ENCODE measurements at places on chromosomes 4 and X.

GRCh38 chr4:6165766-6166165 is 34.6 kb downstream of the JAKMIP1 start:
- no peak for DNase-seq

DNA sequence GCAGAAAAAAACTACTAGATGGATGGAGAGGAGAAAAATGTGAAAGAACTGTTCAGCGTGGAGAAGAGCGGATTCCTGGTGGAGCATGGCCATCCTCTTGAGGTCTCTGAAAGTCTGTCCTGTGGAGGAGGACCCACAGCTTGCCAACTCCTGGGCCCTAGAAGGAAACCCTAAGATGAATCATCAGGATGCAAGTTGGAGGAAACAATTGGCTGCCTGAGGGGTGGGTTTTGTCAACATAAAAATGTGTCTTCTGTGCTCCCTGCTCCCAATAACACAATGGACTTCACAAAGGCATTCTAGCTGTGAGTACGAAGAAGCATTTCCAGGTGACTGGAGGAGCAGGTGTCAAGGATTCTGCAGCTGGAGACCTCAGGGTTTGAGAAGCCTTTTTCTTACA is 37.2 kb downstream of the CNGA2 start:
- DNase-seq: no peak

- DNase-seq: no peak
These were observed 1.0 kb upstream of the ACSL1 start for GRCh38 chr4:184826691-184827270.

- DNase-seq: no peak
These were observed 121.6 kb upstream of the DCLK2 start for GRCh38 chr4:149956678-149957077.

GRCh38 chr4:90095000-90095399 is 32.2 kb upstream of the CCSER1 start:
- DNase-seq: no peak

- DNase-seq: peak; percentile 12
These were observed 12.1 kb upstream of the TLR8 start for GRCh38 chrX:12894074-12895030.

GRCh38 chrX:69317721-69318120 is 152.5 kb upstream of the PJA1 start:
- DNase-seq: no peak

- no peak for DNase-seq
These were observed 19.0 kb downstream of the DGKQ start for GRCh38 chr4:954211-955020.

DNA sequence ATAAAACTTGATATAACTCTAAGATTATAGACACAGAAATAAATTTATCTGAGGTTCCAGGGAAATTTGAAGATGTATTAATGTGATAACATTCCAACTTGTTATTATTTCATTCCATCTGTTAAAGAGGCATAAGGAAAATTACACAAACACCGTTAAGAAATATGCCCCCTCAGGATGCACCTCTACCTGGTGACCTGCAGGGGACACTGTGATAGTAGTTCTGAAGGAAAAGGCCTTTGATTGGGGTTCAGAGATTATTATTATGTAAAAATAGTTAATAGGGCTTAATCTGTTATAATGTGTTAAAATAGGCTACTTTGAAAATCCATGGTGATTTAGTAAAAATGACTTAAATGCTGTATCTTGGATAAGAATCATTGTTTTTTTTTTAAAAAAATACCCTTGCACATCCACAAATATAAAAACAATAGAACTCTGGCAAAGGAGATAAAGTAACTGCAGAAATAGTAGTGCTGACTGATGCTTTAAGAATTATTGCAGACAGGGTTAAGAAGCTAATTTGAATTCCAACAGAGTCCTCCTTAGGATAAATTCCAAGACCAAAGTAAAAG is 6.1 kb upstream of the ABRAXAS1 start:
- DNase-seq: peak; percentile 20

GRCh38 chr4:123170843-123171242 is 225.8 kb upstream of the SPRY1 start:
- DNase-seq: no peak

DNA sequence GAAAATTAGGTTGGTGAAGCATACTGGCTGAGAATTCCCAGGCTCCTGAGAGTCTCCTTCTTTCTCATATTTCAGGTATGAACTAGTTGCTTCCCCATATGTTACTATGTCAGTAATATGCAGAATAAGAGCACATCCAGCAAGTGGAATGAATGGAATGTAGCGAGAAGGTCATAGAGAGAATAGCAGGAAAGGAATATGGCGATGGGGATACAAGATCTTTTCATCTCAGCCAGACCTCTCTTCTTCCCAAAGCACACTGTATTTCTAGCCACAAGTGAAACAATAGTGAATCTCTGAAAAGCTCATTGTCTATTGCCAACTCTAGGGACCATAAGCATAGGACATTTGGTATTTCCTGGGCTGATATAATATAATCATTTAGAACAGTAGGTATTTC is 54.6 kb upstream of the MMAA start:
- no peak for DNase-seq

GRCh38 chr4:182325848-182326255 is 82.7 kb downstream of the TENM3 start:
- DNase-seq: no peak

- DNase-seq: no peak
These were observed 125.1 kb upstream of the STX18 start for GRCh38 chr4:4666693-4667621.

GRCh38 chrX:57156397-57157049 is 19.3 kb upstream of the SPIN2A start:
- peak; percentile 54 for DNase-seq

- peak; percentile 36 for DNase-seq
These were observed 115.1 kb upstream of the PNPLA4 start for GRCh38 chrX:8042304-8042703.

GRCh38 chr4:1846580-1846979 is 9.4 kb downstream of the LETM1 start:
- no peak for DNase-seq

DNA sequence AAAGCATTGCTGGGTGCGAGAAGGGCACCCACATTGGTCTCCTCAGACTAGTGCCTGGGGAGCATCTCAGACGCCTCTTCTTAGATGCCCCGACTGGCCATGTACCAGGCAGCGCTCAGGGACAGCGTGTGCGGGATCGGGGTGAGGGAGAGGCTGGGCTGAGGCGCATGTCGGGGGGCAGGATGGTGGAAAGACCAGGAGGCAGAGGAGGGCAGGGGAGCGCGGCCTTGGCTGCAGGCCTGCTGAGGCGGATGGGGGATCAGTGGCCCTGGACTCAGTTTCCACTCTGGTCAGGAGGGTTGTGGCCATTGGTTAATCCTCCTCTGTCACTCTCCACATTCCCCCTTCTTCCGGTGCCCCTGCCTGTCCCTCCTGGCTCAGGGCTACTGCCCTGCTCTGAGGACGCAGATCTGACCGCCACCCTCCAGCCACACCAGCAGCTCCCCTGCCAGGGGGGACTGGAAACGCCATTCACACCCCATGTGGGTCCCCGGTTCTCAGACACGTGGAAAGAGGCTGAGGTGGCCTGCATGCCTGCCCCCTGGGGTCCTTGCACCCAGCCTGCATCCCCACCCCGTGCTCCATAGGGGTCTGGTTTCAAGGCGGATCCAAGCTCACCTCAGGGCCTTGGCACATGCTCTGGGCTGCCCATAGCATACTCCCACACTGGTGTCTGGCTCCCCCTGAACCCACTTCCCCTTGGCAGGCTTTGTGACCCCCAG is 105.9 kb downstream of the CPZ start:
- no peak for DNase-seq

DNA sequence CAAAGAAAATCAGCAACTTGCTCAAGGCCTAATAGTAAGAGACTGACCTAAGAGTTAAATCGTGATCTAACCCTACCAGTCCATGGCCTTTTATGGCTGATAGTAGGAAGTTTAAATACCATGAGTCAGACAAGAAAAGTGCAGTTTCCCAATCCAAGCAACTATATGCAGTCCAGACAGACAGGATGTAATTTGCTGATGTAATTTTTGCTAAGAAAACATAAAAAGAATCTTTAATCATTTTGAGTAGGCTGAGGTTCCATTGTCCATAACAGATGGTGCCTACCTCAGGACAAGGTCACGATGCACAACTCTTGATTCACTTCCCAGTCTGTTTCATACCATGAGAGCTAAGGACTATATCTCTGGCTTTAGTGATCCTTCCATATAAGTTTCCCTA is 317.5 kb upstream of the GRIA3 start:
- DNase-seq: no peak

DNA sequence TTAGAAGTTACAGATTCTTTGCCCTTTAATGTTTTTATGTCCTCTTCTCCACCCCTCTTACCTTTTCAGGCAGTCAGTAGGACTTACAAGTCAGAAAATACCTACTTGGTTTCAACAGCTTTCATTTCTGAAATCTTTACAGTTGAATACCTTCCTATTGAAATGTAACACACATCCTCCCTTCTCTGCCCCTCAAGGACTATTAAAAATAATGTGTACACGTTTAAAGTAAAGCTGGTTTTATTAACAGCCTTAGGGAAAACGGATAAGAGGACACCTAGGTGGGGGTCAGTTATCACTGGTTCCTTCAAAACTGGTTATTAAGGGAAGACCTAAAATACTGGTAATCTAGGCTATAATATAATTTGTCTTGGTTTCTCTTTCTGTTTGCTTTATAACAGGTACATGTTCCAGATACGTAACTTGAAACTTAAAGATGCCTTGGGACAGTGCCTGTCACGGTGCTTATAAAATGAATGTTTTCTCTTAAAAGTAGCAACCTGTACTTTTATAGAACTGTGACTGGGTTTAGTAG is 1.8 kb downstream of the CCSER1 start:
- DNase-seq: no peak

DNA sequence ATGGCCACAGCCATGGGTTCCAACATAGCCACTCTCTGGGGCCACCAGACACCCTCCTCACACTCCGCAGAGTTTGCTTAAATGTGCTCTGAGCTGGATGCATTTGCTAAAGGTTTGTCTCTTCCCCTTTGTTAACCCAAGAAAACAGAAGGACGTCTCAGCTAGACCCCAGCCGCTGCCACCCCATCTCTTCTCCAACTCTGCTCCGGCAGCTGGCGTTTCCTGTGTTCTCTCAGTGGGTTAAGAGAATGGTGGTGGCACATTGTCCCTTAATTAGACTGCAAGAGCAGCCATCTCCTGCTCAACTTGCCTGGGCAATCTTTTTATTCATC is 43.7 kb upstream of the FAM9C start:
- DNase-seq: no peak

GRCh38 chr4:141346144-141346543 is 125.4 kb downstream of the ZNF330 start:
- no peak for DNase-seq

DNA sequence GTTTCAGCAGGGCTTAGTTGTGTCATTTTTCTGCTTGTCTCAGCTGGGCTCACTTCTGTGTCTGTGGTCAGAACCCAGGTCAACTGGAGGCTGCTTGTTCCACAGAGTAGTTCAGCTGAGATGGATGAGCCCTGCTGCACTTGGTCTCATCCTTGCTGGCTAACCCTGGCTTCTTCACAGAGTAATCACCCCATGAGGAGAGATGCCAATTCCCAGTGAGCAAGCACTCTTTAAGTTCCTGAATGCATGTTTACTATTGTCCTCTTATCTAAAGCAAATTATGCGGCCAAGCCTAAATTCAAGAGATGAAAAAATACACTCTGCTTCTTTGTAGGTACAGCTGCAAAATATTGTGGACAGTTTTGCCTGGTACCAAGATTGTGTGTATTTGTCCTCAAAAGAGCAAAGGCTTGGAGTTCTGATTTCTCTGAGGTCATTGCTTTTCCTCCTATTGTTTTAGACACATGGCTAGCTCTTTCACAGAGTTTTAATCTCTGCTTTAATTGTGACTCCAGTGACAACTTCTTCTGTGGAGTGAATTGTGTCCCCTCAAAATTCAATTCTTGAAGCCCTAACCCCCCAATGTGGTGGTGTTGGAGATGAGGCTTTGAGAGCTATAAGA is 236.6 kb upstream of the ANKRD50 start:
- DNase-seq: no peak

DNA sequence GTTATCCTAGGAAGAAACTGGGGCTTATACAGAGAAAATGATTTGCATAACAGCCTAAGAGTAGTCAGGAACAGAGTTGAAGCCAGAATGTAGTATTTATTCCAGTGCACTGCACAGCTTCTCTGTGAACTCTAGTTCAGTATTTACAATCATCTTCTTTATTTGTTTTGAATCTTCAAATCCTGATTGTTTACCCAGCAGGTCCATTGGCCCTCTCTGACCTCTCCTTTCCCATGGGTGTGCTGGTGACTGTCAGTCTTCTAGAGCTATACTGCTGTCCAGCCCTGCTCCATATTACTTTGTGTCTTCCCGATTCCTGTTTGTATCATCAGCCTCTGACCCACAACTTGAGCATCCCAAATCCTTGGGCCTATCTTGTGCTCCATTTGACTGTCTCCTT is 301.9 kb upstream of the HS3ST1 start:
- DNase-seq: no peak
